ENCODE measurements at places on chromosomes 16 and 17. TPM values are rescaled to one million over a fixed set of nuclear protein-coding genes. Genes with fewer than 3 reads are reported as not detected.

Gene ITGAD
- not detected for total RNA-seq

Gene NEUROD2
- not detected for total RNA-seq

- no peak for ATAC-seq
These were observed 125.9 kb upstream of the HS3ST3A1 start for GRCh38 chr17:13727441-13728171.

GRCh38 chr17:61155590-61156237 is 243.9 kb upstream of the TBX2 start:
- no peak for ATAC-seq

GRCh38 chr16:70478912-70479341 is 24.5 kb downstream of the FCSK start:
- no peak for ATAC-seq

- peak; percentile 52 for ATAC-seq
These were observed 12.1 kb downstream of the CFDP1 start for GRCh38 chr16:75420987-75421819.

DNA sequence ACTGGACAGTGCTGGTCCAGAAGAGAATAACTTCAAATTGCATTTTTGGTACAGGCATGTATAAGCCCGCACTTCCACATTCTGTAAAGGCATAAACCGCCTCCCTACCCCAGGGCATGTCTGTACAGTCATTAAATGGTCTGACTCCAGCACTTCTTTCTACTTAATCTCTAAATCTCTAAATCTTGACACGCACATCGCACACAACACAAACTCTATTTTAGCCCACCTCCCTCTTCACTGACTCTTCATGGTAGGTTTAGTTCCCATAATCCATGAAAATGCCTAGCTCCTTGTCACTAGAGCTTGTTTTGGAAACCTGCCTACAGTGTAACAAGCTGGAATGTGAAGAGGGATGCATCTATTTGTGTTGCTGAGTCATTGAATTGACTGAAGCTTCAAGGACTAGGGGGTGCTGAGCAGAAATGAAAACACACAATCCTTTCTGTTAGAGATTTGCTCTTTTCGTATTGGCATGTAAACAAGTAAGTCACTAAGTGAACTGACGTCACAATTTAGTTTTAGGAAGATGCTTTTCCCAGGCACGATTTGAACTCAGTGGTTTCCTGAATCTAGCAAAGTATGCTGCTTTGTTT is 1.6 kb upstream of the DUSP14 start:
- peak; percentile 33 for ATAC-seq

GRCh38 chr17:70613681-70614080 is 444.3 kb downstream of the KCNJ2 start:
- ATAC-seq: no peak

DNA sequence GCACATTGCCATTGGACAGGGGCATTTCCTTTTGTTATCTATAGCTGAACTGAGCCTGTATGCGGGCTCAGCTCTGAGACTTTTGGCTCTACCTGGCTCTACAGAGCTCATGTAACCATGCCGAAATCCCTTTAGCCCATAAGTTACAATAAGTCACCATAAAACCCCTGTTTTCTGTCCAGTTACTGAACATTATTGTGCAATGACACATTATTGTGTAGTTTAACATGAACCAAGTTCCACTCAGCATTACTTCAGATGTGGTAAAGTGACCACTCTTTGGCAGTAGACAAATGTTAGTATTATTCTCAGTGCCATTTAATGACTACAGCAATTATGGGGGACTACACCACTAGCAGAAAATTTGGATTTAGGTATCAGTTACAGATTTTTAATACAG is 65.4 kb upstream of the RASL10B start:
- no peak for ATAC-seq

- no peak for ATAC-seq
These were observed 112.8 kb downstream of the CLEC16A start for GRCh38 chr16:11056993-11057649.

DNA sequence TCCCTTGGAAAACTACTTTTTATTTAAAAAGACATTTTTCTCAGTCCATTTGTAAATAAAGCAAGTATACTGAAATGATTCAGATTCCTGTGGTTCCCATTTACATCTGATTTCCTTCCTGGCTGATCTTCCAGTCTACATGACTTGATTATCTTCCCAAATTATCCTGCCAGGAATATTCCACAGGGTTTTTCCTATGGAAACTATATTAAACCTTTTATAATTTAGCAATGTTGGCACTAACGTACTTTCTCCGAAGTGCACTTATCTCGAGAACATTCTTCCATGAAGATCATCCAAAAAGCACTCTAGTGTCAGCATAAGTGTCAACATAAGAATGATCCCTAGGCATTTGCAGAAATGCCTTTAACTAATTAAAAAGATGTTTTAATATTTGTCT is 347.7 kb upstream of the KIF2B start:
- ATAC-seq: no peak

GRCh38 chr16:85306071-85306792 is 194.0 kb upstream of the CIBAR2 start:
- ATAC-seq: peak; percentile 95

DNA sequence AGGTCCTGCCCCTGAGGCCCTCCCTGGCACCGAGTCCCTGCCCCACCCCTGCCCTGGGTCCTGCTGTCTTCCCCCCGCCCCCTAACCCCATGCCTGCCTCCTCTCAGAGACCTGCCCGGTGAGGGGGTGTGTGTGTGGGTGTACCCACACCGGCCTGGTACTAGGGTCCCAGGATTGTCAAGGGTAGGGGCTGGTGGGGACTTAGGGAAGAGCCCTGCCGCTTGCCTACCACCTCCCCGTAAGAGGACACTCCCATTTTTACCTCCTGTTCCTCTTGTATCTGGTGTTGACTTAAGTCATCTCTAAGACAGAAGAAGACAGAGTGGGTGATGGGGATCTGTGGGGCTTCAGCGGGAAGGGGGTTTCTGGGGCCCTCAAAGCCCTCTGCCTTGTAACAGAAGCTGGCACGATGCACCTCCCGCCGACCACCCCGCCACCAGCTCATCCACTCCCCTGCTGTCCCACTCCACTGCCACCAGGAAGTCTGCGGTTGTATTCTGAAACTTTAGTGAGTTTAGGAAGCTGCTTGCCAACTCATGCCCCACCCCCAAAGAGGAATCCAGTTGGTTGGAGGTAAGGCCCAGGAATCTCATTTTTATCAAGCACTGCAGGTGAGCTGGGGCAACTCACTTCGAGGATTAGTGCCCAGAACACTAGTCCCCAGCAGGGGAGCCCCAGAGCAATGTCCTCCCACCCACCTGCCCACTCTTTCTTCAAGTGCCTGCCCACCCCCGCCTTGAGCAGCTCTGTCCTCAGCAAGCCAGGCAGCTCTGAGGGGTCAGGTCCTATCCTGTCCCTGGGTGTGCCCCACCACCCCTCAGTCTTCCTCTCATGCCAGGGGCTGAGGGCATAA is 5.6 kb downstream of the SPATA32 start:
- peak; percentile 38 for ATAC-seq

GRCh38 chr17:732902-733720 is 715 bp downstream of the TLCD3A start:
- peak; percentile 82 for ATAC-seq

DNA sequence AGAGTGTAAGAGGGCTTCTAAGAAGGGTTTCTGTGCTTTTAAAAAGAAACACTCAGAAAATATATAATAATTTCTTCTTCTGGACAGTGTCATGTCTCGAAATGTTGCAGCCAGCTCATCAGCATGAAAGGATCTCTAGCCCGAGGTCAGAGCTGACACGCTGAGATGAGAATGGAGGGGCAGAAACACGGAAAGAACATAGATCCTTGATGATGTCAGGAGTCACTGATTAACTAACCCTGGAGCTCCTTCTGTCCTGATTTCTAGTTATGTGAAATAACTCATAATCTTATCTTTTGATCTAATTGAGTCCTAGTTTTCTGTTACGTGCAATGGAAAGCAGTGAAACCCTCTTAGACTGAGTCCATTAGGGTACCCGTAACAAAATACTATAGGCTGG is 10.3 kb upstream of the TOX3 start:
- ATAC-seq: no peak

All from activated T-helper 17 cell treated with anti-CD3 and anti-CD28 coated beads, Interleukin-2, amount 50 U/mL, for 72 hours (primary cell).